Stimulated activated CD8-positive, alpha-beta memory T cell treated with anti-CD3 and anti-CD28 coated beads, Interleukin-4, amount 100 ng/mL, for 1 hour (primary cell): ENCODE measurements at places on chromosomes 1 and 21.

- DNase-seq: no peak
These were observed 1.4 kb downstream of the EIF4G3 start for GRCh38 chr1:21175324-21175669.

DNA sequence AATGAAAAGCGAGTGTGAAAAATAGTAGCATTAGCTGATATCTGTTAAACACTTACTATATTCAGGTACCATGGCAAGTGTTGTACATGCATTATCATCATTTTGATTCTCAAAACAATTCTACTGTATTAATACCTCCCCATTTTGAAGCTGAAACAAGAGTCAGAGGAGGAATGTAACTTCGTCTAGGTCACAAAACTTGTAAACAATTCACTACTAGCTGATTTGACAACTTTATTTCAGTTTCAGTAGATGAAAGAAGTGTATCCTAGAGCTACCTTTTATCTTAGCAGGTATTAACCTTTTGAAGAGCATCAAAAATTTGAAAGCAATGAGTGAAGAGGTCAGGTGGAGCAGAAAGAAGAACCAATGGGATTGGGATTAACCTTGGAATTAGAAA lies 1.6 kb downstream of the CD84 start:
- DNase-seq: no peak

- DNase-seq: no peak
These were observed 256.4 kb downstream of the KCNJ6 start for GRCh38 chr21:37659874-37660273.

- no peak for DNase-seq
These were observed 30.6 kb downstream of the ZC3H11B start for GRCh38 chr1:219582296-219582695.

- DNase-seq: no peak
These were observed 114.8 kb upstream of the PTGFR start for GRCh38 chr1:78375996-78376395.

GRCh38 chr1:89100412-89100811 lies 25.5 kb downstream of the GBP2 start:
- no peak for DNase-seq

GRCh38 chr1:7022058-7022457 lies 236.8 kb downstream of the CAMTA1 start:
- DNase-seq: no peak

GRCh38 chr1:65083263-65083896 lies 64.6 kb upstream of the AK4 start:
- no peak for DNase-seq

- DNase-seq: no peak
These were observed 41.9 kb downstream of the CACNA1E start for GRCh38 chr1:181525104-181525721.

DNA sequence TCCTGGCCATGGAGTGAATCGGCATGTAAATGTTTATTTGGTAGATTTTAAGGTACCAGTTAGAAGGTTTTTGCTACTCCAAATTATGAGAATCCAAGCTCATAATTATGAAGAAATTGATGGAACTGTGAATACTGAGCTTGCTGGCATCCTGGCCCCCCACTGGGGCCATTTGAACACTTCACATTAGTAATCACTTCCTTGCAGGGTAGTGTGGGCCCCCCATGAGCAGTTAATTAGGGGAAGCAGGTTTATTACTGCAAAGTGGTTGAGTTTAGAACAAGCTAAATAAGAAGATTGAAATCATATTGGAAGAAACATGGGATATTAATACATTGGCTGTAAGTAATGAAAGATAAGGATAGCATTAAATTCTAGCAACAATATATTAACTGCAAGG lies 86.7 kb downstream of the S1PR1 start:
- no peak for DNase-seq

DNA sequence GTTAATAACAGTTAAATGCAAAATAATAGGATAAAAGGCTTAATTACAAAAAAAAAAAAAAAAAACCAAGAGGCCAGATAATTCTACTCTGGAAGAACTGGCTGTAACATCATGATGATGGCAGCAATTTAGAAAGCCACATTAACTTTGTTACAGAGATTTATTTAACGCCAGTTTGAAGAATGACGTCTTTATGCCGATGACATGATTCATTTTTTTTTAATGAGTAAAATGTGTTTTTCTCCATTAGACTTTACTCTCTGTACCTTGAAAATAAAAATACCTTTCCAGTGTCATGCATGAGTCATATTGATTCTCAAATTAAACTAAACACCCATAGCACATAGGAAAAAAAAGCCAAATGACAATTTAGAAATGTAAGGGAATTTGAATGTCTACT lies 226.1 kb downstream of the RGS7 start:
- no peak for DNase-seq

- no peak for DNase-seq
These were observed at the start of gene COL24A1 for GRCh38 chr1:86156566-86157455. Gene COL24A1, minus strand, starts transcription at chr1:86156772. Its CDS starts 376 bp downstream, at chr1:86156396.

- DNase-seq: no peak
These were observed 15.4 kb upstream of the SLC5A9 start for GRCh38 chr1:48207131-48207530.

DNA sequence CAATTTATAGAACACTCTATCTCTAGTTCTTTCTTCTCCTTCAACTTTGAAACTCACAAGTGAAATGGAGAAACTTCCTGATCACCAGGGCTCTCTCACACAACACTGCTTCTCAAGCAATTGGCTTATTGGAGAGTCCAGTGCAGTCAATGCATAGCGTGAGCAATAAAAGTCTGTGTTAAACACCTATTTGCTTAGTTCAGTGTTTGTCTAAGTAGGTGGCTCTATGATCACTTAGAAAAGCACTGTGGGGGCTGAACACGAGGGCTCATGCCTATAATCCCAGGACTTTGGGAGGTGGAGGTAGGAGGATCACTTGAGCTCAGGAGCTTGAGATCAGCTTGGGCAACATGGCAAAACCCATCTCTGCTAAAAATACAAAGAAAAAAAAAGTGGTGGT lies 12.2 kb downstream of the CTSS start:
- no peak for DNase-seq

- no peak for DNase-seq
These were observed 207.9 kb upstream of the LYPLAL1 start for GRCh38 chr1:218965821-218966220.
